Right hindlimb (tissue), 1 donor: ENCODE measurements at places on chromosomes 5 and 9.
A peak's percentile ranks its signal among the peaks of the same experiment; 100 is the strongest.

GRCh38 chr5:14557203-14557770, 24.3 kb upstream of the OTULINL start:
- DNase-seq = no peak

DNA sequence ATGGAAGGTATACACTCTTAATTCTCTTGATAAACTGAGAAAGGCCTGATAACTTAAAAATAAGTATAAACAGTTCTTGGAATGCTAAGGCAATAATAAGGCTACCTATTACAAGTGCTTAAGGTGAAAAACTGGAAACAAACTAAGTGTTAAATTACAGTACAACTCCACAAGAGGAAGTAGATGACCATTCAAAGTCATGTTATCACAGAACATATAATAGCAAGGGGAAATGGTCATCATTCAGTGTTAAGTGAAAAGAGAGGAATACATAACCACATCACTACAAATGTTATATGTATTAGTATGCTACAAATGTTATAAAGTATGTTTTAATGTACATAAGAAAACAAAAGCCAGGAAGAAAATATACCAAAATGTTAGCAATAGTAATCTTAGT, 135.9 kb downstream of the CCDC192 start:
- no peak for DNase-seq

GRCh38 chr5:109690975-109691574, 1.3 kb downstream of the MAN2A1 start:
- DNase-seq = peak; percentile 89

DNA sequence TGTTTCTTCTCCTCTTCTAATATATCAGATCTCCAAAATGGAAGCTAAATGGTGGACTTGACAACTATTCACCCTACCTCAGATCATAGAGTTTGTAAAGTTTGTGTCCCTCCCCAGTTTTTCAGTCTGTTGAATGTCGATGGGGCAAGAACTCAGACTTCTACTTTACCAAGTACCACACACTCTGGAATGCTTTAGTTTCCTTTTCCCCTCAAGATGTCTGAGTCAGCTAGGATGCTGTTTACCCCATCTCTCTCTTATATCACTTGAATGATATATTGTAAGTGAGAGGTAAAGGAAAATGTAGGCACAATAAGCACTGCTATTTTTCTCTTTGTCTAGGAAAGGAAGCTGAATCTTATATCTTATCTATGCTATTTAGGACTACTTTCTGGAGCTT, 25.9 kb upstream of the TAL2 start:
- no peak for DNase-seq

GRCh38 chr5:134462761-134463160, 51.1 kb upstream of the CDKN2AIPNL start:
- DNase-seq = no peak

- DNase-seq = no peak
Observed at GRCh38 chr9:35116539-35116897, 856 bp upstream of the ATOSB start.

GRCh38 chr5:52884453-52884852, 96.7 kb downstream of the ITGA1 start:
- DNase-seq = no peak

GRCh38 chr9:134321946-134322741, 4.1 kb upstream of the RXRA start:
- DNase-seq = peak; percentile 13

GRCh38 chr5:14810282-14810681, 61.3 kb downstream of the ANKH start:
- DNase-seq = no peak

- DNase-seq = no peak
Observed at GRCh38 chr5:10678244-10678643, 82.8 kb downstream of the DAP start.

- no peak for DNase-seq
Observed at GRCh38 chr5:601771-602465, 10.2 kb upstream of the CEP72 start.

GRCh38 chr5:163642904-163643303, 137.5 kb downstream of the MAT2B start:
- no peak for DNase-seq

DNA sequence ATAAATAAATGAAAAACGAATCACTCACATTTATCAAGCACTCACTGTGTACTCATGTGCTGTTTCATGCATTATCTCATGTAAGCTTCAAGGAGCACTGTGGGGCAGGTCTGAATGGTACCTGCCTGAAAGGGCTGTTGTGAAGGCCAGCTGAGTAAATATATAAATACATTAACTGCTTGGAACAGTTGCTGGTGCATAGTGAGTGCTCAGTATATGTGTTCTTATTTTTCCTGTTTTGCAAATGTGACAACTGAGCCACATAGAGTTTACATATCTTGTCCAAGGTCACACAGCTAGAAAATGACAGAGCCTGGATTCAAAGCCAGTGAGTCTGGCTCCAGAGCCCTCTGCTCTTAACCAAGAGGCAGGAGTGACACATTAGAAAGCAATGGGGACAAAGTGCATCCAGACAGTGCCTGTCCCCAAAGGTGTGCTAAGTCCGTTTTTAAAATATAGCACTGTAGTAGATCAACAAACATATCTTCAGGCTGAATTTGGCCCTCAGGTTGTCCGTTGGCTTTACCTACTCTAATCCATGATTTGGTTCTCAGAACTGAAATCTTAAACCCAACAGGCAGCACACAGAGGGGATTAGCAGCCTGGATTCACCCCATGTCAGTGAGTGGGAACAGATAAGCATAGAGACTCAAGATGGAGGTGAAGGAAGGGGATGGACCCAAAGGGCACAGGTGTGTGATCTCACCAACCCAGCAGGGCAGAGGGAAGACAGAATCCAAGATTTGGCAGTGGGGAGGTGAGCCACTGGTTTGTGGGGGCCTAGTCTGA, 70.8 kb downstream of the WWC1 start:
- DNase-seq = no peak

- no peak for DNase-seq
Observed at GRCh38 chr9:123735376-123735775, 194.6 kb downstream of the DENND1A start.

GRCh38 chr5:75049456-75050351, 2.7 kb downstream of the GCNT4 start:
- no peak for DNase-seq

DNA sequence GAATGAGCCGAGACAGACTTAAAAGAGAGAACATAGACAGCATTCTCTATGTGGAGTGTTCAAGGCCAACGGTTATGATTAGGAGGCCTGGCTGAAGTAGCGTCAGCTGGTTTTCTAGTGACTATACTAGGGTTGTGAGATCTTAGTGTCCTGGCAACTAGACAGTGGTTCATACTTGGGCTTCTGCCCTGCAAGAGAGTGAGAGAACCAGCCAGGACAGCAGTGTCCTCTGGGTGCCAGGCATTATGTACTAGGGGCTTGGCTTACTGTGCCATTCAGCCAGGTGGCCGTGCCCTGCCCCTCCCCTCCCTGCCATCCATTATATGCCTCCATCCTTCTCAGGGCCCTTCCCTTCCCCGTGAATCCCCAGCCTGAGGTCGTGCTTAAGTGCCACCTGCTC, 56.8 kb downstream of the TRIO start:
- no peak for DNase-seq

GRCh38 chr9:81693671-81694378, 4.5 kb upstream of the TLE1 start:
- DNase-seq = no peak

- DNase-seq = no peak
Observed at GRCh38 chr5:125061726-125062125, 315.3 kb upstream of the ZNF608 start.

GRCh38 chr5:157602505-157602904, 26.9 kb upstream of the ADAM19 start:
- no peak for DNase-seq

DNA sequence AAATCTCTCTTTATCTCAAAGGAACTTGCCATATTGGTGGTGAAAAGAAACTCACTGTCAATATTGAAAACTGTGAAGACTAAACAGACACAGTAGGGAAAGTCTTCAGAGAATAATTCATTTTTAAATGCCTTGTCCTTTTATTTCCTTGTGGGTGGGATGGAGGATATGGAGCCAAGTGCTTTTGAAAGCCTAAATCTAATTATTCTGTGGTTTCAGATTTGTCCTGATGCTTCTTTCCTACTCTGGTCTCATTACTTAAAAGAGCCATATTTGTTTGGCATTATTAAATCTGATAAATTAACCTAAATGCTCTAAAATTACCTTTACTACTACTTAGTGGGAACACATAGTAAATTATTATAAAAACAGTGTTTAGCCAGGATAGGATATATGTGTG, 258.3 kb upstream of the EFNA5 start:
- no peak for DNase-seq

GRCh38 chr5:160213537-160213936, 15.8 kb upstream of the FABP6 start:
- DNase-seq = no peak

DNA sequence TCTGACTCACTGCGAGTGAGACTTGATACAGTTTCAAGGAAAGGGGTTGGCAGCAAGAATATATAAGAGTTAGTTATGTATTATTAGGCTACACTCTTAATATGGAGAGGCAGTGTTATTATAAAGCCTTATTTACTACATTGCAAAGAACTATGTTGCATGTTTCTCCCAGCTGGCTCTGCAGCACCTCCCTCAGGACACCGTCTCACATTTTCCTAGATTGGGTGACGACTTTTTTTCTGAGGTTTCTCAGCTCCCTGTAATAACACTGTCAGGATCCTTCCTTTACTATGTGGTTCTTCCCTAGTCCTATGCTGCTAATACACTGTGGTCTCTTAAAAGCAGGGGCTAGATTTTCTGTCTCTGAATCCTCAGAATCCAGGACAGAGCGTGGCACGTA, 153.7 kb downstream of the INSYN2B start:
- no peak for DNase-seq

DNA sequence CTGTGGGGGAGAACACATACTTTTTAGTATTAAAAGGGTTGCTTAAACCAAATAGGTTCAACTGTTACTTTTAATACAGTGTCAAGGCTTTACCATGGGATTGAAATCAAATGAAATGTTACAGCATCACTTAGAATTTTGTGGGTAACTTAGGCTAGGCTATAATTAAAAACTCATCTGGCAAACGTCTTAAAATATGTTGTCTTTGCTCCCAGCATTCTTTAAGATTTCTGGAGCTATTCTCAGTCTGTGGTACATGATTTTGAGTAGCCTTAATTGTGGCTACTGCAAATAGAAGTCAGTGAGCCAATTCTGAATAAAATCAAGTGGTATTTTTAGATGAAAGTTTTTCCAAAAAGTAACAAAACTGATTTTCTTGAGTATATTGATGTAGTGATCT, 30.7 kb downstream of the UHRF2 start:
- DNase-seq = no peak

- DNase-seq = no peak
Observed at GRCh38 chr5:66417781-66418180, 178.4 kb upstream of the MAST4 start.

DNA sequence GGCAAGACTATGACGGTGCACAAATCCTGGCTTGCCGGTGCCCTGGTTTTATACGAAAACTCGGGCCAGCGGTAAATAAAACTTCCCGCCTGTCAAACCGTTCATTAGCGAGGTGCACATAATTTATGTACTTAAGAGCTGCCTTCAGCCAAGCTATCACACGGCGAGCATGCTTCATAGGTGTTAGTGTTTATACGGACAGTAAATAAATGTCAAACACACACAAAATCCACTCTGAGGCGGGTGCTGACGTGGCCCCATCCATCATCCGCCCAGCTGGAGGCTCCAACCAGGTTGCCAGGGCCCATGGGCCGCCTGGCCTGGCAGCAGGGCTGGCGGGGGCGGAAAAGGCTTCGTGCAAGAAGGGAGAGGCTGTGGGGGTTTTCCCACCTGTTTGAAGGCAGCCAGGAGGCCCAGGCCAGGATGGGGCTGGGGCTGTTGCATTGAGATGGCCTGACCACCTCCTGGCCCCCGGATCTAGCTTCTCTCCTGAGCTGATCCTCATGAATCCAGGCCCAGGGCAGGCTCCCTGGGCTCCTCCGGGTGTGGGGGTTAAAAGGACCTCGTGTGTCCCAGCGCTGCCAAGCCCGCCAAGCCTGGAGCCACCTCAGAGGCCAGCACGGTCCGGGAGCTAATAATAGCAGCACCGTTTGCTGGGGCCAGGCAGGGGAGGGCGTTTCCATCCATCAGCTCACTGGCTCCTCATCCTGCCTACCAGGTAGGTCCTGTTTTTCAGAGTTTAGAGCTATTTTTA, 43.2 kb downstream of the BARX1 start:
- peak; percentile 38 for DNase-seq

DNA sequence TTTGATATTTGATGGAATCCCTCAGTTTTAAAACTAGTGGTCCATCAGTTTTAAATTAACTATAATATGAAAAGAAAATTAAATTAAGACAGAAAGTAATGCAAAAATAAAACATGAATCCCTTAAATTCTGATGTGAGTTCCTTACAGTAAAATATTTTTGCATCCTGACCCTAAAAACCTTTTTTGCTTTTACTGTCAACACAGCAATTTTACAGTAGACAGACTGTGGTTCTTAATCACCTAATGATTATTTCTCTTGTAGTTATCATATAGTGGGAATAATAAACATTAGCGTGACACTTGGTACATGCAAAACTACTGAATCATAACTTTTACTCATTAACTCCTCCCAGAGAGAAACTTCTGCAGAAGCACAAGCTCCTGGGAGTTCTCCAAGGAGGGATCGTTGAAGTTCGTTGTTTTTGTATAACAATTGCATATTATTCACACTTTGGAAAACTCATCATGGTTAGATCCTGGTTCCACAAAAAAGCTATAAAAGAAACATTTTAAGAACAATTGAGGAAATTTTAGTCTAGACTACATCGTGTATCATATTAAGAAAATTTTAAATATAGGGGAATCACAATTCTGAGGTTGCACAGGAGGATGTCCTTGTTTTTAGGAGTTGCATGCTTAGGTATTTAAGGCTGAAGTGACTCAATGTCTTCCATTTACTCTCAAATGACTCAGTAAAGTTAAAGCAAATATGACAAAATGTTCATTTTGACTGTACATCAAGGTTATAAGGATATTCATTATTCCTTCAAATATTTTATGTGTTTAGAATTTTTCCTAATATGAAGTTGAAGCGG, 88.2 kb upstream of the NIPAL4 start:
- no peak for DNase-seq

GRCh38 chr5:103745353-103746065, 182.9 kb upstream of the NUDT12 start:
- no peak for DNase-seq

GRCh38 chr5:149358868-149359495, 1.1 kb downstream of the PCYOX1L start:
- DNase-seq = no peak

- no peak for DNase-seq
Observed at GRCh38 chr5:134083517-134083916, 31.0 kb upstream of the TCF7 start.

- no peak for DNase-seq
Observed at GRCh38 chr9:91071184-91071990, 269.8 kb downstream of the SYK start.

GRCh38 chr9:124212381-124213050, 45.2 kb upstream of the NEK6 start:
- no peak for DNase-seq

- no peak for DNase-seq
Observed at GRCh38 chr5:16169550-16169949, 10.0 kb downstream of the MARCHF11 start.

GRCh38 chr9:71403106-71403505, 281.7 kb upstream of the TRPM3 start:
- DNase-seq = no peak

- DNase-seq = no peak
Observed at GRCh38 chr5:146706321-146706972, 172.1 kb downstream of the PPP2R2B start.
